ENCODE measurements at places on chromosomes 6 and 20.

DNA sequence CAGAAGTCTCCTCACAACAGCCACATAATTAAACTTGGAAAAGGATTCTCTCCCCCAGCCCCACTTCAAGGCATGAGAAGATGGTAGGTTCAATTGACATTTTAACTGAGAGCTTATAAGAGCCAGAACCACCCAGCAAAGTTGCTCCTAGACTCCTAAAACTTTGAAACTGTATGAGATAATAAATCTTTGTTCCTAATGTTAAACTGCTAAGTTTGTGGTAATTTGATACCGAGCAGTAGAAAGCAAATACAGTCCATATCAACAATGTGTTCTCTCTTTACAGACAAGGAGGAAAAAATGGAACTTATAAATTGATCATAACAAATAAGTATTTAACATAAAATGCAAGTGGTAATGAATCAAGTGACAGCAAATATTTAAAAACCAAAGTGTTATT is 831.8 kb downstream of the MAFB start:
- no peak for DNase-seq

- no peak for DNase-seq
Measured at GRCh38 chr6:156689656-156690055, 87.5 kb upstream of the ARID1B start.

DNA sequence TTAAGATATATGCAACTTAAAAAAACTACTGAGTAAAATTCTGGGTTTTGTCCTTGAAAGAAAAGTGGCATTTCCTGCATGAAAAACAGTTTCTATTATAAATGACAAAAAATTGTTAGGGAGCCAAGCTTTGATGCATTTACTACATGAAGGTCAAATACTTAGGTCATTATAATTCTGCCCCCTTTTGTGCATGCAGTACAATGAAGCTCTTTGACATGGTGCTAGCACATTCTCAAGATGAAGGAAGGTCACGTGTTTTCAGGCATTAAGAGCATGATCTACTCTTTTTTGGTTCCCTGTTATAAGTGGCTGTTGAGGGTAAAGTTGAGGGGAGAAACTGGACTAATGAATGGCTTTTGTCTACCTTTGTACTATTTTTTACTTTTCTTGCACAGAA is 72.7 kb downstream of the FOXO3 start:
- no peak for DNase-seq

DNA sequence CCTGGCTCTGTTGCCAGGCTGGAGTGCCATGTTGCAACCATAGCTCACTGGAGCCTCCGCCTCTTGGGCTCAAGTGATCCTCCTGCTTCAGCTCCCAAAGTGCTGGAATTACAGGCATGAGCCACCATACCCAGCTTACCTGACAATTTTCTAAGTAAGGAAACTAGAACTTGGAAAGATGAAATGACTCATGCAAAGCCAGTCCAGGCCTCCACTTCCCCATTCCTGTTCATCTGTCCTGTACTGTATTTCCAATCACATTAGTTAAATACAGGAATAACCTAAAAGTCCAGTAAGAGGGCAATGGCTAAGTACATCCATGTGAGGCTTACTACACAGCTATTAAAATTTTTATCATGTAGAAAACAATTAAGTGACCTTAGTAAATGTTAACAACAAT is 8.3 kb upstream of the ADGB start:
- DNase-seq: no peak

DNA sequence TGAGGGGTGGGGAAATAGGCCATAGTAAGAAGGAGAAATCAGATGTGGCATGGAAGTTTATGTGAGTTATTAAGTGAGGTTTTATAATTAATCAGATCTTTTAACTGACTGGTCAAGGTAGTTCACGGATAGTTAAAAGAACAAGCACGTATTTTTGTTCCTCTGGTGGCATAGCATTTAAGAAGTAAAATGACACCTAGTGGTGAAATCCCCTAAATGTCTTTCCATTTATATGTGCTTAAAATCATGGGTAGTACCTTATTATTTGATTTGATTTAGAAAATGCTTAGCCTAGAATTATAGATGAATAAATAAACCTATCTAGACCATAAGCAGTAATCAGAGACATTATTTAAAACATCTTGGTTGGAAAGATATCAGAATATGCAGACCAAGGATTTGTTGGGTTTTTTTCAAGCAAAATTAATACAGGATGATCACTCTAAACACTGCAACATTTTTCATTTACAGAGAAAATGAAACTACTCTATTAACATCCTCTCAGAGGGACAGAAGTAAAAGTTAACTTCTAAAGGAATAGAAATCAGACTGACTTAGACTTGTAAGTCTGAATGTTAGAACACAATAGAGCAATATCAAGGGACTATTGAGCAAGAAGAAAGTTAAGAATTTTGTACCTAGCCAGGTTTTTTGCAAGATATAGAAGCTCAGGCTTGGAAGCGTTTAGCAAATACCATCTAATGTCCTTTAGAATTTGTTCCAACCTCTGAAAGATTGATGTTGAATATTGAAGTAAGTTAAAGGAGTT is 81.1 kb downstream of the STXBP5 start:
- no peak for DNase-seq

- no peak for DNase-seq
Measured at GRCh38 chr6:14290772-14291330, 173.3 kb downstream of the CD83 start.

GRCh38 chr20:63538204-63539091 is 1.3 kb upstream of the PTK6 start:
- no peak for DNase-seq

DNA sequence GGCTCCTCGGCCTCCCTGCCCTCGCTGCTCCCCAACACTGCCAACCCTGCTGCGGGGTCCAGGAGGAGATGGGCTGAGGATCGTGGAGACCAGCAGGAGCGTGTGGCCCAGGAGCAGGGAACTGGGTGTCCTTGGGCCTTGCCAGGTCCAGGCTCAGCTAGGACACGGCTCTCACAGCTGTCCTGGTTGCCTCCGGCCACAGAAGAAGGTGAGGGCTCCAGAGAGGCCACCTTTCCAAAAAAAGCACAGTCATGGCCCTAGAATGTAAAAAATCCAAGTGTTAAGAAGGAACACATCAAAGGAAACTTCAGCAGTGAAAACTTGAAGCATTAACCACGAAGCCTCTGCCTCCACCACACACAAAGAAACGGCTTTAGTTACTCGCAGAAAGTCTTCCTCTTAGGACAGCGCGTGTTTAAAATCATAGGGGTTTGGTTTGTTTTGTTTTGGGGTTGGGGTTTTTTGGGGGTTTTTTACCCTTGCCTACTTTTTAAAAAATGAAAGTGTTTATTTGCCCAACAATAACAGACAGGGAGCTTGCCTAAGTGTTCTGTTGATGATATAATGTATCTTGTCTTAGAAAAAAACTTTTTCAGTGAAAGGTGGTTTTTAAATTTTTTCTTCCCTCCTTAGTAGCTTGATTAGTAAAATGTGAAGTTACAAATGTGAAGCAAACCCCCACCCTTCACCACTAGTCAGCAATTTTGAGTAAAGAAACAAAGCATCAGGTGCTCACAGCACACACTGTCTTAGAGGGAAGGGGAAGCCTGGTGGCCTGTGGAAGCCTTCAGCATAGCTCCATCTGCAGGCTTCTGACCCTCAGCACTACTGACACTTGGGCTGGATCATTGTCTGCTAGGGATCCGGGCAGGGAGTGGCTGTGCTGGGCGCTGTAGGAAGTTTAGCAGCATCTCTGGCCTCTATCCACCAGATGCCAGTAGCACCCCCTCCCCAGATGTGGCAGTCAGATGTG is 60.0 kb downstream of the PTPN1 start:
- no peak for DNase-seq

GRCh38 chr6:133571681-133572080 is 317.2 kb upstream of the TCF21 start:
- no peak for DNase-seq

DNA sequence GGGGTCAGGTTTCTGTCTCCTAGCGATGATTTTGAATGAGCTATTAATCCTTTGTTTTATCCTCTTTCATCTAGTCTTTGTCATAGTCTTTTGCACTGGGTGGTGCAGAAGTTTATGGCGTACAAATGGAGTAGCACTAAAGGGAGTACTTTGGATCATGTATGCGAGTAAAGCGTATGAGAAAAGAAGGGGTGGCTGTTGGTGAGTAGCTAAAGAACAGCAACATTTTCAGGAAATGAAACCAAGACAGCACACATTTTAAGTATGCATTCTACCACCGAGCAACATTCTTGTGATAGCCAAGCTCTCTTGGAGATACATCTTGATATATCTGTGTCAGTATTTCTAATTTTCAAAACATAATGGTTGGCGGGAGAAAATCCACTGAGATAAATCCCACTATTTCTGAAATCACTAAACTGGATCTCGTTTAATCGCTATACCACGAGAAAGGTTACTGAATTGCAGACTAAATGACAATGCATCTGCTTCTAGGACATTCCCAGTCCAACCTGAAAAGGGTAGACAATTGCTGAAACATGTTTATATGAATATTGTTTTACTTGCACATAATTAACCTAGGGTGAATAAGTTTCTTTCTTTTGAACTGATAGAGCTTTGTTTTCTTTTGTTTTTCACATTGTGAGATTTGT is 196.1 kb downstream of the TRIM27 start:
- DNase-seq: no peak

- no peak for DNase-seq
Measured at GRCh38 chr6:102571236-102571908, 1177.9 kb downstream of the GRIK2 start.

DNA sequence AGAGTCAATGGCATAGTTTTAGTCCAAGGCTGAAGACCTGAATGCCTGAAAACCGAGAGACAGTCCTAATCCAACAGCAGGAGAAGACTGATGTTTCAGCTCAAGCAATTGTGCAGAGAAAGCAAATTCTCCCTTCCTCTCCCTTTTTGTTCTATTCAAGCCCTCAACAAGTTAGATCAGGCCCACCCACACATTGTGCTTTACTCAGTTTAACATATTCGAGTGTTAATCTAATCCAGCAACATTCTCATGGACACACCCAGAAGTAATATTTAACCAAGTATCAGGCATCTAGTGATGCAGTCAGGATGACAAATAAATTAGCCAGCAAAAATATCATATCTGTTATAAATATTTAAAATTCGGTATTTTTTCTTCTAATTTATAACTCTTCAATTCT is 261.1 kb downstream of the HDGFL1 start:
- no peak for DNase-seq

- no peak for DNase-seq
Measured at GRCh38 chr20:25247518-25247955, 348 bp upstream of the PYGB start.

DNA sequence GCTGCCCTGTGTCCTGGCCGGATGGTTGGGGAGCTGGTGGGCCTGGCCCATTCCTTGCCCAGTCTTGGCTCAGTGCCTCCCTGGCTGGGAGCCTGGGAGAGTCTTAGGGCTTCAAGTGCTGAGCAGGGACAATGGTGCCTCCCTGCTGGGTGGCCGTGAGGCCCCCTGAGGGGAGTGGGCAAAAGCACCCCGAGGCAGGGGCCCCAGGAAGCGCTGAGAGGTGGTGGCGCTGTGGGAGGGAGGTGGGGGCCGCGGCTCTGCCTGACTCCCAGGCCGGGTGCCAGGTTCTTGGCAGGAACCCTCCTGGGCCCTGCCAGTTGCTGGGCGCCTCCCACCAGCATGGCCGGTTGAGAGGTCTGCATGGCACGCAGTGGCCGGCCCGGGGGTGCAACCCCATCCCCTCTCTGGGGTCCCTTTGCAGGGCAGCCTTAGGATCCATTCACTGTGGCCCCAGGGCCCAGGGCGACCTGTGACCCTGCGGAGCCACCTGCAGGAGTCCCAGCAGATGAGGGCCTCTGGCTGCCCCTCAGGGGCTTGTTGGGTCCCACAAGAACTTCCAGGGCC is 9.2 kb upstream of the RPS21 start:
- no peak for DNase-seq

DNA sequence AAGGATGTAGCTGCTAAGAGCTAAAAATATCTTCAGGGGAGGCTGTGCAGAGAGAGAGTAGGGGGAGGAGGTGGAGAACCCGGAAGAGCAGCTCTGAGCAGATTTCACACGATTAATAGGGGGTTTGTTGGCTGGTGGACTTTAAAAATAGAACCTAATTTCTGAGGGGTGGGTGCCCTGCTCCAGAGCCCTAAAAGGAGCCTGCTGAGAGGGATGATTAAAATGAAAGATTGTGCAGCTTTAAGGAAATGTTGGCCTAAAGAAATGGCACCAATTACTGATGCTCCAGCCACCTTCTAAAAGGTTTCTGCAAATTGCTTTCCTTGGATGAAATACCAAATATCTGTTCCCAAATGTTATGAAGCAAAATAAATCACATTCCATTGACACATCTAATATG is 202.8 kb upstream of the BTBD3 start:
- DNase-seq: no peak

GRCh38 chr6:35852994-35853393 is 47.8 kb downstream of the LHFPL5 start:
- no peak for DNase-seq

DNA sequence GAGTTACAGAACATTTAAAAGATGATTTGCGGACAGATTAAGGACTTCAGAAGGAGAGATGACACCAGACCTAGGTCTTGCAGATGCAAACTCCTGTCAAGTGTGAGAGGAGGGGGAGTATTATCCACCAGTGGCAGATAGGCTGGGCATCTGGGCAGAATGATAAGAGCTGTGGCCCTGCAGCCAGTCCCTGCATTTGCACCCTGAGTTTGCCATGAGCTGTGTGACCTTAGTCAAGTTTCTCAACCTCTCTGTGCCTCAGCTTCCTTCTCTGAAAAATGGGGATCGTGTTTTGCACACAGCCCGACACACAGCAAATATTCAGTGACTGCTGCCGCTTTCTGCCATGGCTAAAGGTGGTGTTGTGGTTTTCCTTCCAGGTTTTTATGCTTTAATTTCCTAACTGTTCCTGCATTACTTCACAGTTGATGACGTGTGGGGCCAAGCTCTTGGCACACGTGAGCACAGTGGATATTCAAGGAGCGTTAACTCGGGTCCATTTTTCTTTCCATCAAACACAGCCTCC is 516.2 kb downstream of the CDH26 start:
- no peak for DNase-seq

DNA sequence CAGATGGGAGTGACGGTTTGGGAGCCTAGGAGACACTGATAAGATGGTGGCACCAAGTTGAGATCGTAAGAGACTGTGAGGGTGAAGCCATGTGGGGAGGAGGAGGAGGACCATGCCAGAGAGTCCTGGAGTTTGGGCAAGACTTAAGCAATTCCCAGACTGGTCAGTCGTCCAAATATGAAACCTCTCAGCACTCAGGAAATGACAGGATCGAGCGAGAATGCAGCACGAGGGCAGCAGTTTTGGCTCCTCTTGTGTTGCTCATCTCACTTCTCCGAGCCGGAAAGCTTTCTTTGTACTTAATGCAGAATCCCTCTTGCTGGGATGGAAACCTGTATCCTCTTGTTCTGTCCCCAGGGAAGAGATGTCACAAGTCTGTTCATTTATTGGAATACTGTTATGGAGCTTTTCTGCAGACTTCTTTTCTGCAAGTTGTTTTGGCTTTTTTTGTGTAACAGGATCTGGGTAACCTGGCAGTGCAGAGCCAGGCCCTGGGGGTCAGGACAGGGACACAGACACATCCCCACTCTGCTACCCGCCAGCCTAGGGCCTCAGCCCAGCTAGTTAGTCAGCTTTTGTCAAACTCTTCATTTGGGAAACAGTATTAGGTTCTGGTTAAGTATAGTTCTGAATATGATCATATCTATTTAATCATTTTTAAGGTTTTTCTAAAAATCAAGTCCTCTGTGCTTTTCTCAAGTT is 34.3 kb downstream of the FNDC1 start:
- DNase-seq: no peak

- DNase-seq: no peak
Measured at GRCh38 chr20:43590036-43590391, 723 bp upstream of the IFT52 start.

GRCh38 chr6:135281964-135282363 is 100.9 kb downstream of the MYB start:
- no peak for DNase-seq

GRCh38 chr20:51098284-51098810 is 75.4 kb upstream of the KCNG1 start:
- no peak for DNase-seq

GRCh38 chr20:49186535-49187329 is 1.4 kb downstream of the STAU1 start:
- DNase-seq: peak; percentile 51
